MV-4-11 (cell line): ENCODE measurements at places on chromosomes 6 and 20.

GRCh38 chr6:136235233-136235564 is 14.9 kb downstream of the MTFR2 start:
- DNase-seq = no peak

DNA sequence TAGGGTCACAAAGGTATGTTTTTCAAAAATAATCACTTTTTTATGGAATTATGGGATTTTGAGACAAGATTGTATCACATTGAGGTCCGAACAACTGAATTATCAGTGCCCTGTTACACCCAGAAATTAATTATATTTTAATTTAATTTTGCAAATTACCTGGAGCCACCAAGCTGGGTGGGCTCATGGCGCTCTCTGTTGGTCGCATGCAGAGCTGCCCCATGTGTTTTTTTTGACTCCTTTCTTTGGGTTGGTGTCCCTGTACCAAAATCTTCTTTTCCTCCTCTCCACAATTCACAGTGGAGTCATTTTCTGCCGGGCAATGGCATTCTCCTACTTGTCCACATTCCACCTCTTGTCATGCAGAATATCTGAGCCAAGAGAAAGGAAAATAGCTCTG is 38.9 kb upstream of the FRMD1 start:
- DNase-seq = no peak

GRCh38 chr6:114108119-114109002 is 137.4 kb upstream of the HDAC2 start:
- DNase-seq = peak; percentile 56

GRCh38 chr20:39800111-39800510 is 838.0 kb downstream of the DHX35 start:
- DNase-seq = no peak

DNA sequence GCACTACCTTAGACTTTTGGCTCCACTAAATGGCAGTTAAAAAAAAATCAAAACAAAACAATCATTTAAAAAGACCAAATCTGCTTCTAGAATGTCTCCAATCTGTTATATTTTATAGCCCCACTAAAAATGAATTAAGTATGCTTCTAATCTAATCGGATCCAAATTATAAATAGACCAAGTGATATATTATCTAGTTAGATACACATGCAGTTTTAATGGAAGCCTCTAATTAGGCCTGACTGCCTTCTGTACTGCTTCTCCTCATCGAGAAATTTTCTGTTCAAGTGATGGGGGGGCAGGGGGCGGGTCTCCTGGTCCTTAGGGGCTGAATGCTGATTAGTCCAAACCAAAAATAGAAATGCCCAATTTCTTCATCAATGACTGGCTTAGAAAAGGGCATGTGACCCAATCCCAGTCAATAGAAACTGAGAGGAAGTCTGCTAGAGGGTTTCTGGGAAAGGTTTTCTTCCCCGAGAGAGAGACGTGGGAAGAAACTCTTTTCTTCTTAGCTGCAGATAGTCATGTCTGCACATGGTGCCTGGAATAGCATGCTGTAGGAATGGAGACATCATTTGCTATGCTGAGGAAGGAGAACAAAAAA is 6.9 kb downstream of the SESN1 start:
- DNase-seq = peak; percentile 23

DNA sequence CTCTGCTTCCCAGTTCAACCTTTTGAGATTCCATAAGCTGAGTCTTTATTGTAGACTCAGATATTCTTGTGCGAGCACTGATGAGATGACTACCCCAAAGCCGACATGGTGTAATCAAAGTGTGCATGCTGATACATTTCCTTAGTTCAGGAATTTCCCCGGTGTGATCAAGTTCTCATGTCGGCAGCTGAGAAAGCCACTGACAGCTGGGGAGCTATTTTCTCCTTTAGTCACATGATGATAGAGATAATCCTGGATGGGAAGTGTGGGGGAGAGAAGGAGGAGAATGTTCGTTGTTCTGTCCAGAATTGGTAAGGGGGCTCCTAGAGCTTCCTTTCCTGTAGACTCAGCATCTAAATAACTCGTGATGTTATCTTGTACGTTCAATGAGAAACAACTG is 7.7 kb upstream of the CAP2 start:
- no peak for DNase-seq

- DNase-seq = peak; percentile 38
Measured at GRCh38 chr20:5662769-5663168, 87.4 kb upstream of the SHLD1 start.
